A549 treated with ZK216348 at 1 μM for 4 hours (cell line): ENCODE measurements at places on chromosomes 6 and 20. TPM values are rescaled to one million over a fixed set of nuclear protein-coding genes. Genes with fewer than 3 reads are reported as not detected.

SLC35D3 gene
- 0.10 to 0.11 TPM in 2 of 5 replicates, not detected in the others for total RNA-seq

NCOA7 gene
- 9.1 to 23.5 TPM (median 18.8 TPM) in 5 replicates for total RNA-seq

RNF182 gene
- total RNA-seq = 2.3 to 3.4 TPM (median 3.1 TPM) in 5 replicates

TGM3 gene
- total RNA-seq = 0.07 to 0.22 TPM (median 0.08 TPM) in 3 of 5 replicates, not detected in the others

WFDC5 gene
- not detected in 5 replicates for total RNA-seq

SLC22A2 gene
- 0.25 to 0.34 TPM in 2 of 5 replicates, not detected in the others for total RNA-seq

DUSP15 gene
- total RNA-seq = 0.62 to 1.3 TPM (median 0.90 TPM) in 5 replicates

LHFPL5 gene
- 0.26 TPM in 1 of 5 replicates, not detected in the others for total RNA-seq

ZBTB12 gene
- total RNA-seq = 2.0 to 5.0 TPM (median 4.5 TPM) in 5 replicates

EYA4 gene
- 7.9 to 12.6 TPM (median 9.7 TPM) in 5 replicates for total RNA-seq

PHACTR1 gene
- 0.06 to 0.25 TPM in 2 of 5 replicates, not detected in the others for total RNA-seq

TAAR5 gene
- not detected in 5 replicates for total RNA-seq

DAAM2 gene
- total RNA-seq = 0.02 to 0.04 TPM in 2 of 5 replicates, not detected in the others

SLC26A8 gene
- not detected in 5 replicates for total RNA-seq

SLC17A3 gene
- total RNA-seq = 0.87 to 2.0 TPM (median 1.1 TPM) in 5 replicates

EPB41L1 gene
- total RNA-seq = 49.9 to 76.5 TPM (median 64.0 TPM) in 5 replicates

FAM217B gene
- total RNA-seq = 5.4 to 8.5 TPM (median 6.4 TPM) in 5 replicates

TMEM200A gene
- total RNA-seq = 0.04 to 0.08 TPM (median 0.07 TPM) in 3 of 5 replicates, not detected in the others

LAMP5 gene
- 0.08 to 0.20 TPM in 2 of 5 replicates, not detected in the others for total RNA-seq

PIGT gene
- total RNA-seq = 73.9 to 102 TPM (median 98.5 TPM) in 5 replicates

CUL9 gene
- total RNA-seq = 6.2 to 9.5 TPM (median 9.3 TPM) in 5 replicates

POU3F2 gene
- 0.06 TPM in 1 of 5 replicates, not detected in the others for total RNA-seq

C20orf202 gene
- not detected in 5 replicates for total RNA-seq

SLC22A23 gene
- 6.0 to 10.1 TPM (median 9.2 TPM) in 5 replicates for total RNA-seq

PRDM1 gene
- total RNA-seq = 3.8 to 5.9 TPM (median 5.5 TPM) in 5 replicates

SMIM8 gene
- 2.6 to 4.8 TPM (median 3.7 TPM) in 5 replicates for total RNA-seq

LAMA4 gene
- 0.71 to 1.4 TPM (median 1.2 TPM) in 5 replicates for total RNA-seq

VAPB gene
- total RNA-seq = 48.3 to 63.7 TPM (median 51.0 TPM) in 5 replicates

GGTLC1 gene
- not detected in 5 replicates for total RNA-seq

RBM12 gene
- total RNA-seq = 69.7 to 108 TPM (median 81.8 TPM) in 5 replicates

RAET1L gene
- 0.32 to 0.49 TPM (median 0.38 TPM) in 3 of 5 replicates, not detected in the others for total RNA-seq

SRSF12 gene
- total RNA-seq = 0.75 to 1.9 TPM (median 1.0 TPM) in 5 replicates

VGLL2 gene
- total RNA-seq = not detected in 5 replicates

MYMX gene
- total RNA-seq = not detected in 5 replicates

PCED1A gene
- 14.1 to 32.5 TPM (median 29.0 TPM) in 5 replicates for total RNA-seq

GRM1 gene
- total RNA-seq = 0.02 to 0.11 TPM in 2 of 5 replicates, not detected in the others

SPATA25 gene
- total RNA-seq = 0.39 to 0.89 TPM (median 0.85 TPM) in 4 of 5 replicates, not detected in the other

CPXM1 gene
- total RNA-seq = not detected in 5 replicates

FAM209A gene
- 0.19 to 0.55 TPM (median 0.33 TPM) in 4 of 5 replicates, not detected in the other for total RNA-seq

CALHM4 gene
- total RNA-seq = not detected in 5 replicates

NKX2-4 gene
- total RNA-seq = not detected in 5 replicates

STK4 gene
- total RNA-seq = 10.4 to 16.4 TPM (median 13.1 TPM) in 5 replicates

FAM217A gene
- total RNA-seq = not detected in 5 replicates

SSTR4 gene
- 0.17 to 0.35 TPM (median 0.25 TPM) in 4 of 5 replicates, not detected in the other for total RNA-seq

FOXA2 gene
- 13.0 to 21.7 TPM (median 17.6 TPM) in 5 replicates for total RNA-seq

RNF217 gene
- 3.9 to 8.9 TPM (median 6.6 TPM) in 5 replicates for total RNA-seq

MMP24 gene
- 16.5 to 27.8 TPM (median 26.2 TPM) in 5 replicates for total RNA-seq

SLC4A11 gene
- 3.6 to 9.5 TPM (median 6.9 TPM) in 5 replicates for total RNA-seq

ZNF341 gene
- total RNA-seq = 2.4 to 5.7 TPM (median 4.5 TPM) in 5 replicates

LTA gene
- total RNA-seq = not detected in 5 replicates

VSTM2L gene
- total RNA-seq = 10.6 to 19.8 TPM (median 15.5 TPM) in 5 replicates

DCDC2 gene
- total RNA-seq = 2.0 to 3.3 TPM (median 2.5 TPM) in 5 replicates
